ENCODE measurements at places on chromosomes 6 and 20. TPM values are rescaled to one million over a fixed set of nuclear protein-coding genes. Genes with fewer than 3 reads are reported as not detected.

- DNase-seq = no peak
Observed at GRCh38 chr6:153123801-153124200, 7.3 kb downstream of the RGS17 start.

Gene GPX6
- 1.1 TPM for polyA plus RNA-seq

Gene DPPA5
- polyA plus RNA-seq = not detected

Gene SIM1
- 0.06 TPM for polyA plus RNA-seq

Gene PAX1
- polyA plus RNA-seq = 0.22 TPM

Gene BMP2
- 16.9 TPM for polyA plus RNA-seq
